Substantia nigra (tissue), 51 donors: ENCODE measurements at places on chromosomes 5 and 9.

GRCh38 chr5:126624534-126624933 is 23.8 kb downstream of the PHAX start:
- no peak for DNase-seq

DNA sequence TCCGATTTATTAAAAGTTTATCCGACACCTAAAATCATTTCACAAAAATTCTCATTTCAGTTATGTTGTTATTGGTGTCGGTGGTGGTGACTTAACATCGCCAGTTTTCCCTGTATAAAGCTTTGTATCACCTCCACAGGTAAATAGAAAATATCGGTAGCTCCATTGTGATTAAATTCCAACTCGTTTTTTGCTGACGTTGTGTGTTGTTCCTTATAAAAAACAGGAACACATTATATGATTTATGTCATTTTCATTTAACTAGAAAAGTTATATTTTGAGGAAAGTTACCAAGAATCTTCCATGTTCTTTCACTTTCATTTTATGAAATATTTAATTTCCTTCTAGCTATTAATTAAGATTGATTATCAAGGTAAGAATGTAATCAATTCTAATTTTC is 635.9 kb downstream of the CDH18 start:
- no peak for DNase-seq

GRCh38 chr5:169112016-169112415 is 188.9 kb downstream of the SLIT3 start:
- no peak for DNase-seq

- DNase-seq, result no peak
Observed at GRCh38 chr9:7510199-7510598, 289.4 kb downstream of the DMAC1 start.

DNA sequence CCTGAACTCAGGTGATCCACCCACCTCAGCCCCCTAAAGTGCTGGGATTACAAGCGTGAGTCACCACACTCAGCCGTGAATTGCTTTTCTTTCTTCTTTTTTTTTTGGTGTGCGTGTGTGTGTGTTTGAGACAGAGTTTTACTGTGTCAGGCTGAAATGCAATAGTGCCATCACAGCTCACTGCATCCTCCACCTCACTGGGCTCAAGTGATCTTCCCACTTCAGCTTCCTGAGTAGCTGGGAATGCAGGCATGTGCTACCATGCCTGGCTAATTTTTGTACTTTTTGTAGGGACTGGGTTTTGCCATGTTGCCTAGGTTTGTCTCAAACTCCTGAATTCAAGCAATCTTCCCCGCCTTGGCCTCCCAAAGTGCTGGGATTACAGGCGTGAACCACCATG is 113.7 kb upstream of the HAPLN1 start:
- no peak for DNase-seq

GRCh38 chr5:173399851-173400250 is 71.6 kb upstream of the STC2 start:
- no peak for DNase-seq

DNA sequence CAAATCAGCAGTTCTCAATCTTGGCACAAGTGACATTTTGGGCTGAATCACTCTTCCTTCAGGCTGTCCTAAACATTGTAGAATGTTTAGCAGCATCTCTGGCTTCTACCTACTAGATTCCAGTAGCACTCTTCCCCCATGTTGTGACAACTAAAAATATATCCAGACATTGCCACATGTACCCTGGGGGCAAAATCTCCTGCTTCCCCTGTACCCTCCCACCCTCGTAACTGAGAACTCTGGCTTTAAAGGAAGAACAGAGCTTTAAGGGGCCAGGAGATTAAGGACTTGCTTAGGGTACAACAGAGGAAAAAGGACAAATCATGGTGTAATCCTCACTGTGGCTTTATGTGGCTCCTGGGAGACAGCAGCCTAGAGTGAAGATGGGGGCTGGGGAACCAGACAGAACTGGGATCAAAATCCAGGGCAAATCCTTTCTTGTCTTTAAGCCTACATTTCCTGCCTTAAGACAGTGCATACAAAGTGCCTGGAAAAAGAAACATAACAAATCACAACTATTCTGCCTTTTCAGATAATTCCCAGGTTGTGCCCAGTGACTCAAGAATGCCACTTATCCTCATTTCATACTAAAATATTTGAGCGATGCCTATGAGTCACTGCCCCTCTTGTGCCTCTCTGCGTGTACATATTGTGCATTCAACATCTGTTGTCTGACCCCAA is 109.3 kb downstream of the DAPK1 start:
- DNase-seq, result no peak

DNA sequence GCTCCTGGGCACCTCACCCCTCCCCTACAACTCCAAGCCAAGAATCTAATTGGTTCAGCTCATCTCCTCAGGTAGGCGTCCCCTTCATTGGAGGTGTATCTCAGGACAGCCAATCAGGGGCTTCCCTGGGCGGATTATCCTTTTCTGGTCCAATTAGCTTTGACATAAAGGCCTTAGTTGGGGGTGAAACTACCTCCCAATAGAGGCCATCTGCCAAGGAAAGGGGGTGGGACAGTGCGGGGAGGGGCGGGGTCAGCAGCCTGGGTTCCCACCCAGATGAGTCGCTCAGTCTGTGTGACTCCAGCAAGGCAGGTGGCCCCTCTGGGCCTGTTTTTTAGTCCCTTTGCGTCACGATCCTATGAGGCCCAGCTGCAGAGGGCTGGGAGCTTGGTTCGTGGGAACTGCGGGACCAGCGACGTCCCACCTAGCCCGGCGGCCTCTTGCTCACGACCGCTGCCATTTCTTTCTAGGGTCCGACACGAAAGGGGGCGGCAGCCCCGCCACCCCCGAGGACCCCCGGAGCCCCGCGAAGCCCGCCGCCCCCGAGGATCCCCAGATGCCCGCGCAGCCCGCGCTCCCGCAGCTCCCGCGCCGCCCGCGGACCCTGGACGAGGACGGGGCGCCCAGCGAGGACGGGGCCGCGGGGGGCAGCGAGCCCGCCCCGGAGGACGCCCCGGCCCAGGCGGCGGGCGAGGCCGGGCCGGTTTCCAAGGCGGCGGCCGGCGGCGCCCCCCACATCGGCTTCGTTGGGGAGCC is 8.9 kb downstream of the PRRT1B start:
- DNase-seq, result no peak

DNA sequence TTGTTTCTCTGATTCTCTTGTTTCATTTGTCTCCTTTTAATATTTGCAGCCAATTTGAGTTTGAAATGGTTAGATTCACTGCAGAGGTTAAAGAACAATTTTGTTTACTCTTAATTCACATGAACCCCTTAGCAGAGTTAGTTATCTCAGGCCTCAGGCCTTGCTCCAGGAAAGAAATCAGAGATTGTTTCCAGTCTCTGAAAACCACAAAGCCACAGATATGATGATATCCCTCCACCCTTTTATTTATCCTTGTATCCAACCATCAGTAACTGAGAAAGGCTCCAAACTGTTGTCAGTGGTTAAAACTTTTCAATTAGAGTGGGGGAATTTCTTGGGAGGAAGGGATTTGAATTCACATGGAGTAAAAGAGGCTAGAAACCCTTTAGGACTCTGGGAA is 406.0 kb upstream of the DMAC1 start:
- DNase-seq, result no peak

GRCh38 chr5:159850160-159850559 is 66.1 kb upstream of the ADRA1B start:
- DNase-seq, result no peak

DNA sequence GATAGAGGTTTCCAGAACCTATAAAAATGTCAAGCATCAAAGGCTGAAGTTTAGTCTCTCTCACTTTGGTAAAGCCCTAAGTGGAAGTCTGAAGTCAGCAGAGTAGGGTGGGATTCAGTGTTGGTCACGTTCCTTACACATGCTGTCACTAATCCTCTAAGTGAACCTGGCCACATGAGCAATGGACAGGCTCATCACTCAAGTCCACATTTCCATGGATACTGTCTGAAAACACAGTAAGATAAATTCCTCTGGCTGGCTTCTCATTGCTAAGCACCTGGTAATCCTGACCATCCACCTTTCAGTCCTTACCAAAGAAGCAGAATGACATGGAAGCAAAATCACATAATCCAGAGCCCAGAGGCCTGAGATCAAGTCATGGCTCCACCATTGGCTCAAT is 43.8 kb downstream of the GNA14 start:
- no peak for DNase-seq

GRCh38 chr5:76332102-76332501 is 71.0 kb upstream of the IQGAP2 start:
- no peak for DNase-seq

GRCh38 chr5:178351221-178352034 is 118.8 kb upstream of the PHYKPL start:
- DNase-seq, result no peak

GRCh38 chr5:14129123-14129522 is 14.0 kb upstream of the TRIO start:
- DNase-seq, result no peak

- no peak for DNase-seq
Observed at GRCh38 chr5:139752506-139753473, 42.8 kb upstream of the PSD2 start.

- DNase-seq, result no peak
Observed at GRCh38 chr9:82132024-82132423, 143.5 kb downstream of the SPATA31D1 start.

GRCh38 chr5:59591162-59591561 is 302.4 kb downstream of the PDE4D start:
- DNase-seq, result no peak

DNA sequence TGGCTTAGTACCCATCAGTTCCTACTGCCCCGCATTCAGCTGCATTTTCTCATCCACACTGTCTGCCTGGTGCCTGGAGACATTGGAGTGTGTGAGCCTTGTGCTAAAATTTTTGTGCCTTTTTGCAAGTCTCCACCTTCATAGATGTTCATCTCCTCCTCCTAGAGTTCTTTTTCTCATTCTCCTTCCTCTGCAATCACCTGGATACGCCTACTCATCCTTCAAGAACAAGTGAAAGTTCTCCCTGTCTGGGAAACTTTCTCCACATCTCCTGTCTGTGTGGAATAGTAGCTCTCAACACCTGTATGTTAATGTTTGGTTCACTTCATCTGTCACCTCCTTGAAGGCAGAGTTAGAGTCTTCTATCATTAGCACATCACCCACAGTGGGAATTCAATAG is 125.7 kb upstream of the FBXL17 start:
- no peak for DNase-seq

- no peak for DNase-seq
Observed at GRCh38 chr5:102969641-102970040, 150.3 kb downstream of the GIN1 start.

- no peak for DNase-seq
Observed at GRCh38 chr5:142852416-142853198, 82.4 kb downstream of the ARHGAP26 start.

DNA sequence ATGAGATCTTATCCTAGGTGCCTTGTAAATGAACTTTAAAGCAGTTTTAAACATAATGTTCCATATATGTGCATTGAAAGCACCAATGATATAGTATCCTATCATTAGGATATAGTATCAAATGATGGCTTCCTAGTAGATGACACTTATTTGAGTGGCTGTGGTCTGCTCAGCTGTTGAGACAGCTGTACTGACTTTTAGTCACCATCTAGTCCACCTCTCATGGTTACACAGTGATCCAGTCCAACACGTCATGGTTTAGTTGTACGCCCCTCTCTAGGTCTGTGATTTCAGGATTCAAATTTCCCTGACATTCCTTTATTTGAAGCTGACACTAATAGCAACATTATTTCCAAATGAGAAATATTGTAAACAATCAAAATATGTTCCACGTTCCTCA is 127.3 kb upstream of the TUT7 start:
- no peak for DNase-seq

GRCh38 chr9:126675147-126675467 is 61.4 kb downstream of the LMX1B start:
- no peak for DNase-seq
